ENCODE measurements at places on chromosomes 3 and 15.

- DNase-seq = no peak
These were observed 239.3 kb upstream of the UBE2E1 start for GRCh38 chr3:23566499-23566898.

DNA sequence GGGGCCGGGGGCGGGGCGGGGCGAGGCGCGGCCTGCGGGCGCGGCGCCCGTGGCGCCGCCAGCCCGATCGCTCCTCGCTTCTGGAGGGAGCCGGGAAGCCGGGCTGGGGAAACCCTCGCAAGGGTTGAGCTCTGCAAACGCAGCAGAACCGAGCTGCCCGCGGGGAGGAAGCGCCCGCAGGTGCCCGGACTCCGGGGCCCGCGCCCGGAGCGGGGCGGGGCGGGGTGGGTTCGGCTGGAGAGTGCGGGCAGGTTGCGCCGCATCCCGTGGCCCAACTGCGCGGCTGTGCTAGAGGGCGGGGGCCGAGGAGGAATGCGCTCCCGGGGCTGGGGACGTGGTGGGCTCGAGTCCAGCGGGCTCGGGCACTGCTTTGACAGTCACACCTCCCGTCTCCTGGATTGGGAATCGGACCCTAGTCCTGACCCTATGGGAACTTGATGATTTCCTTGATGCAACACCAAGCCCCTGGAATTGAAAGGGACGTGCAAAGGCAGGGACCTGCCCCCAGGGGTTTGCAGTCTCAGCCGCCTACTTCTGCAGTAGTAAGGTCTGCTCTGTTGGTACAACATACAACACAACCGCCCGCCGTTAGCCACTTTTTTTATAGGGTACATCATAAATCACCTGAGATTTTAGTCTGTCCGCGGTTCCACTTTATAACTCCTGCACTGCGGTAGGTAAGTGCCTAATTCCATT, 34.3 kb downstream of the ZBTB38 start:
- no peak for DNase-seq

GRCh38 chr15:45225506-45226273, 26.3 kb upstream of the SLC28A2 start:
- no peak for DNase-seq

- no peak for DNase-seq
These were observed 612.8 kb downstream of the MAGI1 start for GRCh38 chr3:65425880-65426279.

DNA sequence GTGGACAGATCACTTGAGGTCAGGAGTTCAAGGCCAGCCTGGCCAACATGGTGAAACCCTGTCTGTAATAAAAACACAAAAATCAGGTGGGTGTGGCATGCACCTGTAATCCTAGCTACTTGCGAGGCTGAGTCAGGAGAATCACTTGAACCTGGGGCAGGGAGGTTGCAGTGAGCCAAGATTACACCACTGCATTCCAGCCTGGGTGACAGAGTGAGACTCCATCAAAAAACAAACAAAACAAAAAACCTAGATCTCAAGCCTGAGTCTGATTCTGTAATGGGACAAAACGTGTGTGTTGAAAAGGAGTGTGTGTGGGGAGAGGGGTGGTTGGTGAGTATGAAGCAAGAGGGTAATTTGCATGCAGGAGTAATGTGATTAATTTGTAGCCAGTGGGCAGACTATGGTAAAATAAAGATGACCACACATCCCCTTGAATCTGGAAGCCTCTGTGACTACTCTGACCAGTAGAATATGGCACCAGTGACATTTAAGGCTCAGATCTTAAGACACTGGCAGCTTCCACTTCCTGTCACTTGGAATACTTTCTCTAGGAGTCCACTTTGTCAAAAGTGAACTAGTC, 18.4 kb upstream of the OPA1 start:
- no peak for DNase-seq

GRCh38 chr3:127172211-127172610, 20.7 kb upstream of the PRR23E start:
- no peak for DNase-seq

DNA sequence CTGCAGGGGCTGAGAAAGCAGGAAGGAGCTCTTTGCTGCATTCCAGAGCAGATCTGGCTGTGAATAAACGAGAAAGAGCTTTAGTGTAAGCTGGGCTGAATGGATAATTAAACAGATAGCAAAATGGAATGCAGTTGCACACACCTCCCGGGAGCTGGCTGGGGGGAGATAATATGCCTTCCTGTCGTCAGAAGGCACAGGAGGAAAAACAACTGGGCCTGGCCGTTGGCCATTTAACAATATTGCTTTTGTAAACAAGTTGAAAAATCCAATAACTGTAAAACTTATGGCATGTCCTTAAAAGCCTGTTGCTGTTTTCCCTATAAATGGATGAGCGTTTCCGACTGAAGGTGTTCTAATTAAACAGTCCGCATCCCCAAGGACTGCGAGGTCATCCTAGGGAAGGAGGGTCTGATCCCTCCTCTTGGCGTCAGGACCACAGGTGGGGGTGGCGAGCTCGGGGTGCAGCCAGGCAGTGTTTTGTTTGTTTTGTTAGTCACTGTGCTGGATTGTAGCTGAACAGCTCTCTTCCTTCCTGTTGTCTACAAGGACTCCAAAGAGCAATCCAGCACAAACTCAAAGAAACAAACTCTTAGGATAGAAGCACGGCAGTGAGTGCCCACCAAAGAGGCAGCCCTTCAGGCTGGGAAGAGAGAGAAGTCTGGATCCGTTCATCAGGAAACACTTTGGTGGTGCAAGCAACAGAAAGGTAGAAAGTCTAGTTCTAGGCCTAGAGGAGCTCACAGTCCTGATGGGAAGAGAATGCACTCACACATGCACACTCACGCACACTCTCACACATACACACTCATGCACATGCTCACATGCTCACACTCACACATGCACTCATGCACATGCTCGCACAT, 133.4 kb upstream of the SMAD3 start:
- no peak for DNase-seq

GRCh38 chr3:123528130-123528529, 56.7 kb downstream of the HACD2 start:
- no peak for DNase-seq

DNA sequence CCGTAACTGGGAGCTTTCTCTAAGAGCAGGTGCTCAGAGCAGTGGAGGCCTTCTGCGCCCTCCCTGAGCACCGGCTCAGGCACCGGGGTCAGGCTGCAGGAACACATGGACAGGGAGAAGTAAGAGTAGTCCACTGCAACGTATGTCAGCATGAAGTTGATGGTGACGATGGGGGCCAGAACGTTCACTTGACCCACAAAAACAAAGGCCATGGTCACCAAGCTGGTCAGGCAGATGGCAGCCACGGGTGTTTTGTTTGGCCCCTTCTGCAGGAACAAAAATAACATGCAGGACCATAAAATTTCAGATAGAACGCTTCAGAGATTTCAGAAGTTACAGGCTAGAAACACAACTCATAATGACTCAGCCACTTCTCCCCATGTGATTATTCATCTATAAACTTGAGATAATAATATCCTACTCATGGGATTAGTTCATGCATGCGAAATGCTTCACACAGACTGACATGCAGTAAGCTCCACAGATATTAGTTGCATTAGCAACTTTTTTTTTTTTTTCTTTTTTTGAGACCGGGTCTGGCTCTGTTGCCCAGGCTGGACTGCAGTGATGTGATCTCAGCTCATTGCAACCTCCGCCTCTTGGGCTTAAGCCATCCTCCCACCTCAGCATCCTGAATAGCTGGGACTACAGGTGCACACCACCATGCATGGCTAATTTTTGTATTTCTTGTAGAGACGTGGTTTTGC, 52.2 kb upstream of the HEG1 start:
- DNase-seq = no peak

- DNase-seq = no peak
These were observed 45.0 kb upstream of the PRICKLE2 start for GRCh38 chr3:64270142-64270865.

- no peak for DNase-seq
These were observed 29.5 kb upstream of the LSAMP start for GRCh38 chr3:116474801-116475200.

- no peak for DNase-seq
These were observed 142.6 kb downstream of the RPLP1 start for GRCh38 chr15:69595009-69595791.
